ENCODE measurements at places on chromosomes 7 and 10.

- DNase-seq = no peak
Observed at GRCh38 chr10:102795453-102796406, 41.5 kb downstream of the CYP17A1 start.

DNA sequence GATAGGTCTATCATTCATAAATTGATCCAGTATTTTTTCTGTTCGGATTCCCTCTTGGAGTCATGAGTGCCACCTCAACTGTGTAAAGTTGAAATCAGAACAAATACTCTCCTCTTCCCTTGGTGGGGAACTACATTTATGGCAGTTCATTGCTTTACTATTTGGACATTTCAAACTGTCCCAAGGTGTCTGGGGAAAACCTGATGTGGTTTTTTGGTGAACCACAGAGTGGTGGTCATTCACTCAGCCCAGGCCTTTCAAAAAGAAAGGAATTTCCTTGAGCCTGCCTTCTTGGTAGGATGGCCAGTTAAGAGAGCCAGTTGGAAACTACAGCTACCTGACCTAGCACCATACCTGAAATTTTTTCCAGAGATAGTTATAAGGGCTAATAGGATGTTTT lies 59.0 kb downstream of the ABCB1 start:
- DNase-seq = no peak

DNA sequence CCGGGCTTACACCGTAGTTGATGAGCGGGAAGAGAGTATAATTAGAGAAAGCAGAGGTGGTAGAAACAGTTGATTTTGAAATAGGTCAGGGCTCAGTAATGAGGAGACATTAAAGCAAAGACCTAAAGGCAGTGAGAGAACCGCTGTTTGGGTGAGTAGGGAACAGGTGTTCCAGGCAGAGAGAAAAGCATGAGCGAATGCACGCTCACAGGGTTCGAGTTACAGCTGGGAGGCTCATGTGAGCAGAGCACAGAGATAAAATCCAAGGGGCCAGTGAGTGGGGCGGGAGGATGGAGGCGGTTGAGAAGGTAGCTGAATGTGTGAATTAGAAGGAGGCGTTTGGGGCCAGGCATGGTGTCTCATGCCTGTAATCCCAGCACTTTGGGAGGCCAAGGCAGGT lies 39.9 kb downstream of the APBB1IP start:
- DNase-seq = no peak

- DNase-seq = no peak
Observed at GRCh38 chr7:22435105-22435504, 64.9 kb downstream of the STEAP1B start.

GRCh38 chr10:52571018-52571417 lies 201.6 kb downstream of the MBL2 start:
- no peak for DNase-seq

GRCh38 chr7:129122078-129122750 lies 22.3 kb upstream of the TSPAN33 start:
- DNase-seq = no peak

All from HS-5 (cell line).